Stimulated activated CD4-positive, alpha-beta T cell treated with anti-CD3 and anti-CD28 coated beads, Interleukin-4, amount 100 ng/mL, for 1 hour (primary cell): ENCODE measurements at places on chromosomes 16 and 17.
A peak's percentile ranks its signal among the peaks of the same experiment; 100 is the strongest.

GRCh38 chr17:79392598-79392997 is 218.3 kb downstream of the RBFOX3 start:
- DNase-seq: no peak

DNA sequence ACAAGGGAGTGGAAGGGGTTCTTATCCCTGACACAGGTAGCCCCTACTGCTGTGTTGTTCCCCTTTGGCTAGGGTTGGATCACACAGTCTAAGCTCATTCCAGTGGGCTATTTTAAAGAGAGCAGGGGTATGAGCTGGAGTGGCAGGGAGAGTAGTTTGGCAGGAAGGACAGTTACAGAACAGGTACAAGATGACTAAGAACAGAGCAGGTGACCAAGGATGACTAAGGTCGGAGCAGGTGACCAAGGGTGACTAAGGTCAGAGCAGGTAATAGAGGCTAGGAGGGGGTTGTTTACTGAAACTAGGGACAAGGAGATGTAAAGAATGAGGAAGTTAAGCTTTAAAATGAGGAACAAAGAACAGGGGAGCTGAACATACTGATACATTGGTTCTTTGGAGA is 58.8 kb downstream of the UTP18 start:
- DNase-seq: no peak

- no peak for DNase-seq
Observed at GRCh38 chr17:35189291-35189690, 4.9 kb downstream of the SLC35G3 start.

DNA sequence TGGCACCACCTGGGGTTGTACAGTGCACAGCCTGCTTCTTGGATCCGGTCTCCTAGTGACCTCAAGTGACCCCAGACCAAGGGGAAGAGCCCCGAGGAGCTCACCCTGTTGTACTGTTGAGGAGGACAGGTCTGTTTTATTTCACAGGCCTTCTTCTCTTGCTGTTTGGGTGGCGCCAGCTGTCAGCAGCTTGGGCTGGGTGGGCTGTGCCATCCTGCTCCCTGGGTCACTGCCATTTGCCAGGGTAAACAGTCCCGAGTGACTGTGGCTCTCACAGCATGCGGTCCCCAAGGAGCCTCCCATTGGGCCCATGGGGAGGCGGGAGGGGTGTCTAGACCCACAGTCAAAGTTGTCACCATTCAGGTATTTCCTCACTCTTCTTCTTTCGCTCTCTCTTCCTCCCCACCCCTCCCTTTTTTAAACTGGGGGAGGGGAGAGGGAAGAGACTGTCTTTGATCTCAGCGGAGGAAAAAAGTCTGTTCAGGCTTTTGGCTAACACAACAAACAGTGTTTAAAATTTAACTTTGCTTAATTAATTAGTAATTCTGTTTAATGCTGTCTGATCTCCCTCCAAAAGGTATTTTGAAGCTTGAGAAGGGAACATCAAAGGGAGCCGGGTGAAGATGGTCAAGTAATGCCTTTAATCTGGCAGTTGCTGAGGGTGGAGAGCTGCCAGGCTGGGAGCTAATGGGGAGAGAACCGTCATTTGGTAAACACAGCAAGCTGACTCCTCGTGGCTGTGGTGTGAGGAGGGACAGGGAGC is 64.0 kb downstream of the SNX20 start:
- DNase-seq: no peak

DNA sequence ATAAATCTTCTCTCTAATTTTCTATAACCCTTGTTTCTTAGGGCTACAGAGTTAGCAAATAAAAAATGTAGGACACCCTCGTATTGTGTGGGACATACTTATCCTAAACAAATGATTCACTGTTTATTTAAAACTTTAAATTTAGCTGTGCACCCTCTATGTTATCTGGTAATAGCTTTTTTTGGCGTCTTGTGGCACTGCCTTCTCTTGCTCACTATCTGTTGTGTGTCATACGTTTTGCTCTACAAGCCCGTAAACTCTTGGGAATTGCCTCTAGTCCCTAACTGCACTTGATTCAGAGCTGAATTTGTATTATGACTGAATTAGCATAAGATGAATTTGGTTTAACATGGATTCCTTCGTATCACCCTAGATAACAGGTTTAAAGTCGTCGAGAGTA is 144.3 kb upstream of the MYOCD start:
- DNase-seq: no peak

GRCh38 chr17:62478424-62478879 is at the start of gene TLK2:
TSS of gene TLK2 (plus strand) at chr17:62478825. CDS start at chr17:62481126, 2,301 bp downstream.
- peak; percentile 79 for DNase-seq

DNA sequence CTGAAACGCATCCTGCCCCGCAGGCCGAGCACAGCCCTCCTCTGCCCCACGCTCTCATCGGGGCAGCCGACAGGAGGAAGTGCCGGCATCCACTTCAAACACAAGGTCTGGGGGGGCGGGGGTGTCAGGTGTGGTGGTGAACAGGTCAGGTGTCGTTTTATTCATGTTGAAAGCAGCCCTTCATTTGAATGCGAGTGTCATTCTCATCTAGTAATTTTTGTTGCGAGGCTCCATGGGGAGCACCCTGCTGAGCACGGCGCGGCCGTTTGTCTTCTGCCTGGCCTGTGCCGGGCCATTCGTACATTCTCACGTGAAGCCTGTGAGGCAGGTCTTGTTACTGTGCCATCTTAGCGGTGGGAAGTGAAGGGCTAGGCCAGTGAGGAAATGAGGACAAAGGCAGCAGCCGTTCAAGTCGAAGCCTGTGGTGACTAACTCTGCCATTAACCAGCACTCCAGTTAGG is 1.9 kb downstream of the ACSF3 start:
- DNase-seq: no peak

GRCh38 chr16:2152695-2153506 is 2.7 kb upstream of the TRAF7 start:
- peak; percentile 52 for DNase-seq

GRCh38 chr16:50430076-50430475 is 61.3 kb upstream of the BRD7 start:
- no peak for DNase-seq

- DNase-seq: no peak
Observed at GRCh38 chr17:4010754-4011153, 46.5 kb upstream of the ATP2A3 start.

DNA sequence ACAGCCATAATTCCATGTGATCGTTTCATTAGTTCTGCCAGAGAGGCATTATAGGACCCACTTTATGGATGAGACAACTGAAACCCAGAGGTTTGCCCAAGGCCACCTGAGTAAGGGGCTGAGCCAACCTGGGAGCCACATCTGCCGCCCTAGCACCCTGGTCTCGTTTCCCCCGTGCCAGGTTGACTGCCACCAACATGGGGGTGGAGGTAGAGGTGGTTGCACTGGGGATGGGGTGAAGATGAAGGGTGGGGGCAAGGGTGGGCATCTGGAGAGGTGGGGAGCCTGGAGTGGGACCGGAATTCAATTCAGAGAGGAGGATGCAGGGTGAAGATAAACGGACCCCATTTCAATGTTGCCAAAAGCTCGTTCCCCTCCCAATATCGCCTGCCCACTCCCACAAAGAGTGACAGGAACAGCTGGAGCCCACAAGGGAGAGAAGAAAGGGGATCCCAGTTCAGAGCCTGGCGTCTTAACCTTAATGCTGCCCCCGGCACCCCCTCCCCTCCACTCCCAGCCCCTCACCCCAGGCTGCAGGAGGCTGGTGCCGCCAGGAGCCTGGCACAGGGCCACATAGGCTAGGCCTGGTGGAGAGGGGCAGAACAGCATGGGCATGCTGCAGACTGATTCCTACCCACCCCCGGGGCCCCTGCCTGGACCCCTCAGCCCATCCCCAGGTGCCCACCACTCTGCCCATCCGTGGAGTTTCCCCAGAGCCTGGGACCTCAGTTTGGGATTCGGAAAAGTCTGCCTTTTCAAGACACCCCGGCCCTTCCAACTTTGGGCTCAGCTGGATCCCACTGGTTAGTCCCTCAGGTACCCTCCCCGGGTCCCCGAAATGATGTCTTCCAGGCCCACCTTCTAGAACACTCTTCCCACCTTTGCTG is 29.6 kb downstream of the NGFR start:
- no peak for DNase-seq

DNA sequence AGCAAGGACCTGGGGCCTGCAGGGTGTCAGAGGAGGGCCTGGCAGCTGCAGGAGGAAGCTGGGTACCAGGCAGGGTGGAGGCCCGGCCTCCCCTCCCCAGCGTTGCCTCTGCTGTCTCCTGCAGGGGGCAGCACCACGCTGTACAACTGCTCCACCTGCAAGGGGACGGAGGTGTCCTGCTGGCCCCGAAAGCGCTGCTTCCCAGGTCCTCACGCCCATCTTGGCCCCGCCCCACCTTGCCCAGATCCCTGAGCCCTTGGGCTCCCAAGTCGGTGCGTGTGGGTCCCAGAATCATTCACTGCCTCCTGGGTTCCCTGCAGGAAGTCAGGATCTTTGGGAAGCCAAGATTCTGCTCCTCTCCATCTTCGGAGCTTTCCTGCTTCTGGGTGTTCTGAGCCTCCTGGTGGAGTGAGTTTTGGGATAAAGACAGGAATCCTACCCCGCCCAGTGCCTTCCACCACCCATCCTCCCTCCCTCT is 1.2 kb downstream of the TMEM95 start:
- DNase-seq: peak; percentile 84

DNA sequence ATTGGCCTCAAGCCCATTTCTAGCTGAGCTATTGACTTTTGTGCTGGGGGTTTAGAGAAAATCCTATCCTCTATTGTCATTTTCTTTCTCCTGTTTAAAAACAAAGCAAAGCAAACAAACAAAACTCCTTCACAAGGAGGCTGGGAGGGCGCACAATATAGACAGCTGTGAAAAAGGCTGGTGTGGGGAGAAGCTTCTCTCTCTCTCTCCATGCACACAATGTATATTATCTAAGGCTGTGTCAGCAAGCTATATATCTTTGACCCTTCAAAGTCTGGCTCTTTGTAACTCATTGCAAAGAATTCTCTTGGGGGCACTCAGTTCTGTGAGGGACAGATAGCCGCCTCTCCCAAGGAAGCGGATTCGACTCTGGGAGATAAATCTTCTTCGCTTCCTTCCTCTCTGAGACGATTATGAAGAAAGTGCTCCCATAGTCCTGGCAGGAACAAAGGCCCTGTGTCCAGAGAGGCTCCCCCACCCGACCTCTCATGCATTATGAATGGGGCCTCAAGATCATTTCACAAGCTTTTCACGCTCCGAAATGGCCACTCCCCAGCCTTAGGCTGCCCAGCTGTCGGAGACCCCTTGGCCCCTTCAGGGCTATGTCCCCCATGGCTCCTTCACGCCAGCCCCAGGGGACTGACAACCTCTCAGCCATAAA is 33.2 kb upstream of the MEAK7 start:
- no peak for DNase-seq

- DNase-seq: no peak
Observed at GRCh38 chr17:8883353-8883752, 15.9 kb upstream of the PIK3R6 start.

GRCh38 chr17:34624767-34625383 is 45.5 kb downstream of the TMEM132E start:
- no peak for DNase-seq

DNA sequence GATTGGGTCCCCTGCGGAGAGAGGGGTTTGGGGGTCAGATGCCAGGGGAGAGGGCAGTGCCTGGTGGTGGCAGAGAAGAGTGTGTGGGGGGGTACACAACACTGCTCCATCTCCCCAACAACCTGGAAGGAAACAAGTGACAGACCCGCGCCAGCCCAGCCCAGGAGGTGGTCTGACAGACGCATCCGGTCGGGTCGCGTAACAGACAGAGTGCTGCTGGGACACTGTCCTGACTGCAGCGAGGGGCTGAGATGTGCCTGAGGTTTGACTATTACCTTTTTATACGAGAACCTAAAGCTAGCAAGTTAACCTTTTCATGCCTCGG is 16.2 kb downstream of the UNC13D start:
- DNase-seq: no peak

- DNase-seq: no peak
Observed at GRCh38 chr17:36870720-36870999, 66.6 kb upstream of the LHX1 start.

GRCh38 chr16:17238285-17239028 is 232.3 kb downstream of the XYLT1 start:
- DNase-seq: no peak

DNA sequence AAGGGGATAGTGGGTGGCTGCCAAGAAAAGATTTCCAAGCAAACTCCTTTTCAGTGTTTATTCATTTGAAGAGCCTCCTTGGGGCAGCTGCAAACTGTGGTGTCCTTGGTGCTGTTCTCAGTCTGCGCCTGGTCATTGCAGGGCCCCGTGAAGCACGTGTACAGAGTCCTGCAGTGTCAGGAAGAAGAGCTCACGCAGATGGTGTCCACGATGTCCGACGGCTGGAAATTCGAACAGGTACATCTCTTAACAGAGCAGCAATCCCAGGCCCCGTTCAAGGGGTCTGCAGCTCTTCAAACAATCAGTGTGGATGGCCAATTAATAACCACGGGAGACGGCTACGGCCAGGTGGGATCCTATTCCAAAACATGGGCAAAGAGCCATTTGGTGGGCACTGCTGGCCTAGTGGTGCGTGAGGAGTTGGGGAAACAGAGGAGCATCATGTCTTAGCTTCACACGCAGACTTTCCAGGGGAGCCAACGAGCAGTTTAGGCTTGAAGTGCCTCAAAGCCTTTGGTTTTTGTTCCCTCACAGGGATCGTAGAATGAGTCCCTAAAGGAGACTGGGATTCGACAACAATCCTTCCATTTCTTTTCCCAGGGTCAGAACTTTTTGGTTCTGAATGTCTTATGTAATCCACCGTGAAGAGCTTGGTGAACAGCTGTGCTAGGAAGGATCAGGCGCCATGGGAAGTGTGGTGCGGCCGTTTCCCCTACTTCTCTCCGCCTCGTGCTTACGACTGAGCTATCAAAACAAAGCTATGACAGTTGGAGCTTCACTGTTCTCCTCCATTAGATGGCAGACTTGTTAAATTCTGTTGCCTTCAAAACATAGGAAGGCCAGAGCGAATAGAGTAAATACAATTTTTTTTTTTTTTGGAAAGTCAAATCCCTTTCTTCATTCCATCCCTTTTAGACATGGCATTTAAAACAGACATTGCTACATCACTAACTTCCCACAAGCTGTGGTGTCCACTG is 12.6 kb downstream of the KCTD2 start:
- no peak for DNase-seq

GRCh38 chr17:39487946-39488345 is 26.7 kb downstream of the CDK12 start:
- DNase-seq: no peak

DNA sequence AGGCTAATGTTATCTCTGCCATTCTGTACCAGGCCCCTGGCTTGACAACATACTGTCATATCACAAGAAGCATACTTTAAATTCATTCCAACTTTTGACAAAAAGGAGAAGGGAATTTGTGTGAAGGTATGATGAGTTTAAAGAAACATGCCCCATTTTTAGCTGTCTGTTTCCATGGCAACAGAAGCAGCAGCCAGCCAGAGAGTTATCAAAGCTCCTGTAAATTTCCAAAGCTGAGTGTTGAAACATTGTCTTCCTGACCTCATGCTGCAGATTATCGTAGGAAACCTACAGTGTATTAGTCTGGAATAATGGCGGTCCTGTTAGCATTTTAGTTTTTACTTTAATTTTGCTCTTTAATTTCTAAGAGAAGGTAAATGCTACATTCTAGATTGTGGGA is 124.9 kb downstream of the MRTFB start:
- DNase-seq: no peak

- no peak for DNase-seq
Observed at GRCh38 chr16:68074850-68075555, 10.2 kb upstream of the NFATC3 start.
